Upper lobe of left lung (tissue), 6 donors: ENCODE measurements at places on chromosomes 11 and 22. TPM values are rescaled to one million over a fixed set of nuclear protein-coding genes. Genes with fewer than 3 reads are reported as not detected.

DNA sequence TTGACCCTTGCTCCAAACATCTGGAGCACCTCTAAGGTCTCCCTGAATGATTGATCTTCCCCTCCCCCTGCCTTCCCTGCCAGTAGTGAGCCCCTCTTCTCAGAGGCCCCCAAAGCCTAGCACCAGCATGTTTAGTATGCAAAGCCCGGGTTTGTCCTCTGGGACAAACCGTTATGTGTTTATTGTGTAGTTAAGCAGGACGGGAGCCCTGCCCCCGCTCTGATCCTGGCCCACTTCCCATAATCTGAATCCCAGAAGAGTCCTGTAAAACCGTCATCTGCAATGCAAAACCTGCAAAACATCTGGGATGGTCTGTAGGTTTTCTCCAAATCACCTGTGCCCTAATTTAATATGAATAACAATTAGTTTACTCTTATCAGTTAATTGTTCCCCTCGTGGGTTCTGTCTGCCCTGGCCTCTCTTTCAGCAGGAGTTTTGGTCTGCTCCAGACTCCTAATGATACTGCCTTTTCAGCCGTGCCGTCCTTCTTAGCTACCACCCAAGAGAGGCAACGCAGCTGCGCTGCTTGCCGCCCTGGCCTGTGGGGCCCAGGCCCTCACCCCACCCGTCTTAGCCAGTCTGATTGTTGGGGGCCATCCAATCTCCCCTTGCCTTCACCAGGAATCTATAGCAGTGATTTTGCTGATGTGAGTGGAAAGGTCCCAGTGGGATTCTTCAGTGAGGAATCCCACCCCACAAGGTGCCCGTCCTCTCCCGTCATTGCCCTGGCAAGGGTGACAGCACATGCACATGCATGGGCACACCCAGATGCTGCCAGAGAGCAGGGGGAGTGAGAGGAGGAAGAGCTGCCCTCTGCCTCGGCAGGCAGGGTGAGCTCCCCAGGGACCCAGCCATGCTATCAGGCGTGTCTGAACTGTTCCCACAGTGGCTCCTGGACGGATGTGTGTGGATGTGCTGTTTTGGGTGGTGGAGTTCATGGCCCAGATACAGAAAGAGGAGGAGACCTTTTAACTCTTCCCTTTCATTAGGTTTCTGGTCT, 3.0 kb upstream of the B3GAT1 start:
- no peak for DNase-seq

Gene YIF1A
- total RNA-seq, result 107 TPM

Gene SCGB1C1
- not detected for total RNA-seq

DNA sequence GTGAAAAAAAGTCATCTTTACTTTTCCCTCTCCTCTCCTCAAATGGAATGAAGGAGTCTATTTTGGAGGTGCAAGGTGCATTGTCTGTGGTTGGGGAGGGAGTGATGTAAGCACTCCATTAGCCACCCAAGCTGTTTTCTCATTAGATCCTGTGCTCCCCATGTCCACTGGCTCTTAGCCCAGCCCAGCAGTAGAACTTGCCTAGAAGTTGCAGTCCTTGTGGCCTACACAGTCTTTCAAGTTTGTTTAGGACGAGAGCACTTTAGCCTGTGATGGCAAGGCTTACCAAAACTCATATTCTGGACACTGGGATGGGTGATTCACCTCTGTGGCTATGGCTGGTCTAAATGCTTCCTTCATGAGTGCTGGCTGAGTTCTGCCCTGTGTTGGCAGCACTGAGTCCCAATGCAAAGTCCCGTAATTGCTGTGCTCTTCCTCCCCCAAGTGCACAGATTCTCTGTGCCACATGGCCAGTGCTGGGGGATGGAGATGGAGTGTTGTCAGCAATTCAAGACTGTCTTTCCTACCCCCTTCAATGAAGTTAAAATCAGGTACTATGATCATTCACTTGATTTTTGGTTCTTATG, 15.8 kb downstream of the SLC22A25 start:
- DNase-seq, result no peak

Gene WNT7B
- 5.2 TPM for total RNA-seq

Gene WNT11
- 4.7 TPM for total RNA-seq

DNA sequence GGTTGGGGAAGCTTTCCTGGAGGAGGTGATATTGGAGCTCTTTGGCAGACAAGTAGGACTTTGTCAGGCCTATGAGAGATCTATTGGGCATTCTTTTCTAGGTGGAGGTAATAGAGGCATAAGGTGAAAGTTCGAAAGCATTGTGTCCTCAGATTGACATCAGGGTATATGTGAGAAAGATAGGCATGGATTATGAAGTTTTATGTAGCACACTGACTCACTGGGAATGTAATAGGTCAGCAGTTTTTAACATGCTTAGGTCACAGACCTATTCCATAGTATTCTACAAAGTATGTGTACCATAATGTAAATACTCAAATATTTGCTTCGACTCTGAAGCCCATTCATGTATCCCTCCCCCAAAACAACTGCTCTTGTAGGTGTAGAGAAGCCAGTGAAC, 11.8 kb downstream of the HIKESHI start:
- no peak for DNase-seq

- no peak for DNase-seq
Measured at GRCh38 chr11:44957776-44958564, 7.3 kb upstream of the TP53I11 start.

GRCh38 chr11:8480858-8481257, 113.2 kb downstream of the STK33 start:
- no peak for DNase-seq

- peak; percentile 31 for DNase-seq
Measured at GRCh38 chr11:3947061-3947460, 91.6 kb downstream of the STIM1 start.

GRCh38 chr11:58562375-58562800, 13.3 kb downstream of the LPXN start:
- DNase-seq, result no peak

DNA sequence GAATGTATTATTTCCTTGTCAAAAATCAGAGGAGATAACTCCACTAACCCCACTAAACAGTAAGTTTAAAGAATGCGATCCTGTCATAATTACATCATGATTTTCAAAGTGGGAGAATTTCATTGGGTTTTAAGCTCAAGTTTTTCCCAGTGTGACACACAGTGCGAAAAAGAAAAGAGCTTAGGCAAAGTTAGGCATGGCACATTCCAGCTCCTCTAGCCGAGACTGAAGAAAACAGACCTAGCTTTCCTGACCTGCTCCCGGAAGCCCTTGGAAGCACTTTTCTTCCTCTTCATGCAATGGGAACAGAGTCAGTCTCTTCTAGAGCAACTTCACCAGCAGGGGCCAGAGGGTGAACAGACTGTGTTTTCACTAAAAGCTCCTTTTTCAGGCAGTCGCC, 76.6 kb upstream of the AKIP1 start:
- DNase-seq, result peak; percentile 50

GRCh38 chr11:729492-730074, 17.7 kb upstream of the TALDO1 start:
- peak; percentile 71 for DNase-seq

Gene RHOD
- 18.5 TPM for total RNA-seq

Gene MMP11
- not detected for total RNA-seq

- DNase-seq, result no peak
Measured at GRCh38 chr11:79081471-79082031, 359.3 kb downstream of the TENM4 start.

DNA sequence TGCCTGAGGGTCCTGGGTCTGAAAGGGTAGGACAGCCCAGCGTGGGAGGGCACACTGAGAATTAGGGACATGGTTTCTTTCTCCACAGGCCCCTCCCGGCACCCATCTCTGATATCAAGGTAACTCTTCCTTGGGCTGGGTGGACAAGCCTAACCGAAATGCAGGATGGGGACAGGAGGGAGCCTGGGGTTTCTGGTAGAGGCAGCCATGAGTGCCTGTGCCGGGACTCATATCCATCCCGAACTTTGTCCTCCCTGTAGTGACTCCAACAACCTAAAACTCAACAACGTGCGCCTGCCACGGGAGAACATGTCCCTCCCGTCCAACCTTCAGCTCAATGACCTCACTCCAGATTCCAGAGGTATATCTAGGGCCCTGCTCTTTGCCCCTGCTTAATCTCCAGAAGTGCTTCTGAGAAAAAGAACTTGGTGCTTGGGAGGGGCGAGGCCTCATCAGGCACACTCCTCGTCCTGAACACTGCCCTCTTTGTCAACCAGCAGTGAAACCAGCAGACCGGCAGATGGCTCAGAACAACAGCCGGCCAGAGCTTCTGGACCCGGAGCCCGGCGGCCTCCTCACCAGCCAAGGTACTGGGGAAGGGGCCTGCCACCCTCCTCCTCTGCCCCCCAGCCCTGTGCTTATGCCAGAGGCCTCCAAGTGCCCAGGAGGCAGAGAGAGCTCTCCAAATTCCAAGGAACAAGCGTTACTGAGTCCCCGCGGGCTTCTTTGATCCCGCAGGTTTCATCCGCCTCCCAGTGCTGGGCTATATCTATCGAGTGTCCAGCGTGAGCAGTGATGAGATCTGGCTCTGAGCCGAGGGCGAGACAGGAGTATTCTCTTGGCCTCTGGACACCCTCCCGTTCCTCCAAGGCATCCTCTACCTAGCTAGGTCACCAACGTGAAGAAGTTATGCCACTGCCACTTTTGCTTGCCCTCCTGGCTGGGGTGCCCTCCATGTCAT, 3.1 kb downstream of the TMEM25 start:
- DNase-seq, result no peak

Gene ANKK1
- 3.1 TPM for total RNA-seq

DNA sequence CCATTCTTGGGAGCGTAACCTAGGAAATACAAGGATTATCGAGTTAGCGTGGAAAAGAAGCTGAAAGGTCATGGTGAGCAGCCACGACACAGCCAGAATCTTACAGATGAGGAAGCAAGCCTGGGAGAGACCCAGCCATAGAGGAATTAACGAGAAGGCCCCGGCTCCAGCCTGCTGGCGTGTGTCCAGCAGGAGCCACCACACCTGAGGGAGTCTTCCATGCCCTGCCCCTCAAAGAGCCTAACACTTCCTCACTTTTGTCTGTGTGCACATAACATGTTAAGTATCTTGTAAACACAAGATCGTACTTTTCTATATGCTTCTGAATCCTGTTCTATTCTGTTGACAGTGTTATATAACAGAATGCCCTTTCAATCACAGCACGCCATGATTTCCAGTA, 18.1 kb downstream of the CECR2 start:
- DNase-seq, result no peak

Gene FIBIN
- 27.6 TPM for total RNA-seq

Gene DDIAS
- 5.0 TPM for total RNA-seq

Gene MFNG
- 14.0 TPM for total RNA-seq

Gene KRTAP5-3
- not detected for total RNA-seq

DNA sequence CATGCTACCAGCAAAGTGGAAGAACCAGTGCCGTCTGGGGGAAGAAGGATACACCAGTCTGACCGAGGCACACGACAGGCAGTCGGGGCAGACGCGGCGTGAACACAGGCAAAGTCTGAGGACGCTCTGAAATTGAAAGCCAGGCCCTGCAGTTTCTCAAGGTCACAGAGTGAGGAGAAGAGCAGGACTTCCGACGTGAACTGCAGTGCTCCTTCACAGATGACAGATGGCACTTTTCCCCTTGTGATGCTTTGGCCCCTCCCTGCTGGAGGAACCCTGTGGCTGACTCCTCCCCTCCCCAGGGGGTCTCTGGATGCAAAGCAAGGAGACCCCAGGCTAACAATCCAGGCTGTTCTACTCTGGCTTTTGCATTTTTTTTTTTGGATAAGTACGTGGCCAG, 19.6 kb upstream of the JAM3 start:
- DNase-seq, result no peak

Gene TRIM21
- total RNA-seq, result 17.1 TPM

Gene MS4A1
- 1.5 TPM for total RNA-seq

DNA sequence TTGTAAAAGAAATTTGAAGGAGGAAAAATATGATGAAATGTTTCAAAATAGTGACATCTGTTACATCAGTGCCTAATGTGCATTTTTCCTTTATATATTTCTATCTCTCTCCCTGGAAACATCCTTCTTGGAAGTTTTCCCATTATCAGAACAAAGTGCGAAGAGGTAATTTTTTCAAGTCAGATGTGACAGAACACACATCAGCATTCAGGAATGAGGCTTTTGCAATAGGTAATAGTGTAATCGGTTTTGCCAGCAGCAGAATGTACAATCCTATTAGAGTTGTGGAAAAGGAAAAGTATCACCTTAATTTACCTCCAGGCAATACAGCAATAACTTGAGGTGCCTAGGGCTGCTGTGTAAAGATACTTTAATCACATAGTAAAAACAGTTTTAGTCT, 275.8 kb downstream of the FAT3 start:
- DNase-seq, result no peak

- no peak for DNase-seq
Measured at GRCh38 chr22:29797351-29797750, 30.2 kb downstream of the UQCR10 start.

Gene SMC1B
- total RNA-seq, result not detected

- no peak for DNase-seq
Measured at GRCh38 chr11:74480688-74481417, 12.7 kb downstream of the LIPT2 start.

DNA sequence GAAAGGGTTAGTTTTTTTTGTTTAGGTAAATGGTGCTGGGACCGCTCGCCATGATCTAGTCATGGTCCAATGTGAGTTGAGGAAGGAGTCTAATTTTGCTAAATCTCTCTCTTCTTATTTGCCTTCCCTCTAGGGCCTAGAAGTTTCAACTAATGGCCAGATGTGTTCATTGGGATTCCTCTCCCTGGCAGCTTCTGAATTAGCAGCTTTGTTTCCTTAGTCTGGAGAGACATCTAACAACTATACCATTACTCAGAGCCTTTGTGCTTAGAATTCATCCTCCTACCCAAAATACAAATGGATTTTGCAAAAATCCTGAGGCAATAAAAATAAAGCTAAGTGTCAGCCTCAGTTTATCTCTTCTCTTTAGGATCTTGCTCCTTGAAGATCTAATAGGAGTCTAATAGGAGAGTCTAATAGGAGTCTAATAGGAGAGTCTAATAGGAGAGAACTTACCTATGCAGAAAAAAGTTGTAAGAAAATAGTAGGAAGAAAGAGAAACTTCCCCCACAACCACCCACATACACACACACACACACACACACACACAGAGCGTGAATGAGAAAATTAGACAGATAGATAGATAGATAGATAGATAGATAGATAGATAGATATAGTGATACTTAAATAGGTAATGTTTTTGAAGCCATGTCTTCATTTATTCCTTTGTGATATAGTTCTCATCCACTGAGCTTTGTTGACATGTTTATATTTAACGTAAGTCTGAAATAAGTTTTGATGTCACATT, 980.5 kb upstream of the CNTN5 start:
- no peak for DNase-seq

- DNase-seq, result no peak
Measured at GRCh38 chr11:44792171-44792570, 65.4 kb downstream of the TSPAN18 start.
